ENCODE measurements at places on chromosomes 13 and 19.

GRCh38 chr13:42369071-42369797, 97.3 kb downstream of the AKAP11 start:
- DNase-seq, result no peak

DNA sequence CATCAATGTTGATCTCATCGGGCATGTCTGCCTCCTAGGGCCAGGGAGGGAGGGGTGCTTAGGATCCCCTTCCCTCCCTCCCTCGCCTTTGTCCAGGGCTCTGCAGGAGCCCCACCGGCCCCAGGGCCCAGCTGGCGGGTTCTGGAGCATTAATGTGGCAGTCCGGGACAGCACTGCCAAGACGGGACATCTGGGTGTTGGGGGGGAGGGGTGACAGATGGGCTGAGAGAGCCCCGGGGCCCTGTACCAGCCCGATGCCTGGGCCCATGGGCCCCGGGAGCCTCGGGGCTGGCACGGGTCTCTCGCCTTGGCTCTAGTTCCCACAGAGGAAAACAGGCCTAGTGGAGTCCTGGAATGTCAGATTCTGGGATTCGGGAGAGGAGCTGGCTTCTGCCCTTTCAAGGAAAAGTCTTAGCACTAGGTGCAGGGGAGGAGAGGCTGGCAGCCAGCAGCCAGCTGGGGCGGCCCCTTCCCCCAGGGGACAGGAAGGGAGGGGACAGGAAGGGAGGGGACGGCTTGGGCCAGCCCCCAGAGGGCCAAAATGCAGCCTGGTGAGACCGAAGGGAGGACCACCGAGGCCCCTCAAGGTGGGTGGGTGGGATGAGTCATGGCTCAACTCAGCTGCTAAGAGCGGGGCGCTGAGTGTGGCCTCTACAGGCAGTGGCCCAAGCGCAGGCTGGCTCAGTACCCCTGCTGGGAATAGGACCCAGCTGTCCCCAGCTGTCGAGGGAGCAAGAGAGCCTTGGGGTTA, 3.1 kb downstream of the PPP1R14A start:
- DNase-seq, result peak; percentile 79

GRCh38 chr19:49333811-49334288, 1.4 kb upstream of the CD37 start:
- no peak for DNase-seq

DNA sequence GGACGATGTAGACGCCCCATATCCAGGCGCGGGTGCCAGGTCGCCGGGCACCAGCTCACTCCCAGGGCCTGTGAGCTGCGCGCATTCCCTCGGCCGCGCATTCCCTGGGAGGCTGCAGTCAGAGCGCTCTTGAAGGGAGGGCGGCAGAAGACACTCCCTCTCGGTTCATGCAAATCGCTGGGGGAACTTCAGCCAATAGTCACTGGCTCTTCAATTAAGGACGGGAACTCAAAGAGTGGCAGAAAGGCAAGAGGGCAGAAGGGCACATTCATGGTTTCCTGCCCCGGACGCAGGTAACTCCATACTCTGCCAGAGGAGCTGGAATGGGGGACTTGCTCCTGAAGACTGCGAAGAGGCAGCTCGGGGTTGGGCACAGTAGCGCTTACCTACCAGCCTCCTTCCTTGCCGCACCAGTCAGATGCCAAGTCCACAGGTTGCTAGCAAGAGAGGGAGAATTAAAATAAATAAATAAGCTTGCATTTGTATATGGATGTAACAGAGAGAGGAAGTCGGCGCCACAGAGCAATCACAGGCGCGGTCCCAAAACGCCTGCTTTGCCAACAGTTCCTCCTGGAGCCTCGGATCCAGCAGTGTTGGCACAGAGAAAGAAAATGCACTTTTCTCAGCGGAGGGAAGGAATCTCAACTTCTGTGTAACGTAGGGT, 459 bp downstream of the PCDH20 start:
- peak; percentile 93 for DNase-seq

- DNase-seq, result peak; percentile 74
These were observed 3.4 kb downstream of the BBC3 start for GRCh38 chr19:47227352-47228167.

DNA sequence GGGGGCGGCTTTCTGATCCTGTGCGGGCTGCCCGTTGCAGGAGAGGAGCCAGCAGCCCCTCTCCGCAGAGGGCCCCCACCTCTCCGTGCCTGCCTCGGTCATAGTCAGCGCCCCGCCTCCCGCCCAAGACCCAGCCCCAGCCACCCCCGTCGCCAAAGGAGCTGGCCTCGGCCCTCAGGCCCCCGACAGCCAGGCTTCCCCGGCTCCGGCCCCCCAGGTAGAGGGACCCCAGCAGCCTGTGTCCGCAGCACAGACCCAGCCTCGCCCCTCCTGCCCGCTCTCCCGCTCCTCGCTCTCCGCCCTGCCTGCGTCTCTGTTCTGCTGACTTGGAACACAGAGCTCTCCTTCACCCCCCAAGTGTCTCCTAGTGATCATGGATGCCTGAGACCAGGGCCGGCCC, 31.3 kb upstream of the EHD2 start:
- DNase-seq, result no peak

DNA sequence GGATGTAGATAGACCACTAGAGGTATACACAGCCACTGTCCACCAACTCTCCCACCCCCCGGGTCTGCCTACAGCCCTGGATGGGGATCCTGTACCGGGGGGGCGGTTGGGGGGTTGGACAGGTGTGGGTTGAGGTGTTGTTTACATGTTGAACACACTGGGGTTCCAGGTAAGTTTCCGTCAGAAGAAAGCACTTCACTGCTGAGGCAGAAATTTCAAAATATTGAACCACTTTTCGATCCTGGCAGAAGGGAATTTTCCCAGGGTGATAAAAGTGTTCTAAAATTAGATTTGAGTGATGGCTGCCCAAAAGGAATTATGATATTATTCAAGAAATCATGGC, 6.6 kb upstream of the CEACAM16 start:
- DNase-seq, result no peak

DNA sequence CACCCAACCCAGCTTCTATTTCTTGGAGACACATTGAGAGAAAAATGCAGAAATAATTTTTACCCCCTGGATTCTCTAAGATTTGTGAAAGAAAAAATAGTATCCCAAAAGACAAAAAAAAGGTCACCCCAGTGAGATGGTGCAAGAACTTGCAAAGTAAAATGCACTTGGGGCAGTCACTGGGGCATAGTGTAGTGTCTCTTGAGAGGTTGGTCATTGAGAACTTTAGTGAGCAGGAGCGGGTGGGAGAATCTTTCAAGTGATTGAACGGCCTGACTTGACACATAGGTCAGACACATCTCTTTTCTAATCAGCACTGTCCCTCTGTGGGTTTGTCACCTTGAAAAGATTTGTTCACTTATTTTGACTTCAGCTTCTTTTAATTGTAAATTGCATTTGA, 2.4 kb downstream of the ZNF85 start:
- DNase-seq, result no peak

DNA sequence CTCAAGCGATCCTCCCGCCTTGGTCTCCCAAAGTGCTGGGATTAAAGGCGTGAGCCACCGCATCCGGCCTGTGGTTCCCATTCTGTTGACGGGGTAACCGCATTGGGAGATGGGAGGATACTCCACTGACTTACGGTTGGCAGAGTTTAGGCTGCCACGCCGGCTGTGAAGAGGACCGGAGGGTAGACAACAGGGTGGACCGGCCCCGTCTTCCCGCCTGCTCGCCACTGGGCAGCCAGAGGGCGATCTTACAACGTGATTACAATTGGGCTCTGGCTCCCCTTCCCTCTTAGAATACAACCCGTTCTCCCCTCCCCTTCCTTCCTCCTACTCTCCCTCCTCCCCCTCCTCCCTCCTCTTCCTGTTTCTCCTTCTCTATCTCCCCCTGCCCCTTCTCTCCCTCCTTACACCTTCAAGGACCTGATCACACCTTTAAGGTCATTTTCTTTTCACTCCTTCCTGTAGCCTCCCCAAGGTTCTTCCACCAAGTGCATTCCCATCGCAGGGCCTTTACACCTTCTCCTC, 957 bp upstream of the CCDC194 start:
- peak; percentile 95 for DNase-seq

- peak; percentile 88 for DNase-seq
These were observed 42.6 kb downstream of the CRTC1 start for GRCh38 chr19:18725841-18726770.

DNA sequence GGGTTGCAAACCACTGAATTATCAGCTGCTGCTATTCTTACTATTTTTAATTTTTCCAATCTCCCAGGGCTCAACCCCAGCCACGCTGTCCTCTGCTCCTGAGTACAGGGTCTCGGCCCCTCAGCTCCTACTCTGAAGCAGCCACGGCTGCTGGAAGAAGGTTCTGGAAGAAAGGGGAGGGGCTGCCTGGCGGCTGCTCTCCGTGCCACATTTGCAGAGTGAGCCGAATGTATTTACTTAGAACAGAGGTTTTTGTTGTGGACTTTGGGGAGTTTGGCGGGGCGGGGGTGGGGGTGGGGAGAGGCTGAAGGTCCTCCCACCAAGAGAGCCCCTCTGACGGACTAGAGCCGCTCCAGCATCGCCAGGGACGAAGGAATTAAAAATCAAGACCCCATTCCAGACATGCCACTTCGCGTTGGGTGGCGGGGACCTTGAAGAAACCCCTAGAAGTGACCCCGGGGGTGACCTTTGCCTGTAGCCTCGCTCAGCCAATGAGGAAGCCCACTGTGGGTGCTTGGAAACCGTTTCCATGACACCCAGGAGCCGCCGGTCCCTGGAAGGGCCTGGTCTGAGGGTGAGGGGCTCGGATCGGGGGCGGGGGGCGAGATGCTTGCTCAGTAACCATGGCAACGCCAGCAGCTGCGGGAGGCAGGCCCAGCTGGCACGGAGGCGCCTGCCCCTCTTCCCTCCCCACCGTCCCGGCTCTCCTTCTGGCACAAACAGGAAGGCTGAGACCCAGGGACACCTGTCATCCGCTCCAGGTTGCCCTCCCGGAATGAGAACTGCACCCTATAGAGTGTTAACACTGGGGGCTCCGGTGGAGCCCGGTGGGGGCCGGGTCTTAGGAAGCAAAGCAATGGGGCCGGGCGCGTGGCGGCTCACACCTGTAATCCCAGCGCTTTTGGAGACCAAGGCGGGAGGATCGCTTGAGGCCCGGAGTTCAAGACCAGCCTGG, 54.2 kb upstream of the PTPRS start:
- DNase-seq, result no peak

GRCh38 chr19:52941941-52942385, 18.7 kb upstream of the ZNF888 start:
- peak; percentile 51 for DNase-seq

DNA sequence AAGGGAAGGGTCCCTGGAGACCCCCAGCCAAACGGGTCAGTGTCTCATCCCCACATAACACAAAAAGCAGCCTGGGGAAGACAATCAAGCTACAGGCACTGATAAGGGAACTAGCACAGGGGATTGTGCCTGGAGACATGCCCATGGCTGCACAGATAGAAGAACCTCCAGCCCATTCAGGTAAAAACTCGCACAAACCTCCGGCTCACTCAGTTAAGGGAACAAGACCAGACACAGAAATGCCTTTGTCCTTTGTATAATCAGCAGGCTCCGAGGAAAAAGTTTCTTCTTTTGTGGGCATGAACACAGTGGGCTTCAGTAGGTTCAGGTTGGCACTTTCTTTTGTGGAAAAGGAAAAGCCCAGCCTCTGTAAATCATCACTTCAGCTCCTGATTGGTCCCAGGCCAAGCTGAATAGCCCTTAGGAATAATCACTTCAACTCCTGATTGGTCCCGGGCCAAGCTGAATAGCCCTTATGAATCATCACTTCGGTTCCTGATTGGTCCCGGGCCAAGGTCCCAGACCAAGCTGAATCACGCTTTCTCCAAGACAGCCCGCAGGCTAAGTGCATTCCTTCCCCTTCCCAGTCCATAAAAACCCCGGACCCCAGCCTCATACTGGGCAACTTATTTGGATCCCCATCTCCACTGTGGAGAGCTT, 5.0 kb upstream of the ZNF230 start:
- no peak for DNase-seq

DNA sequence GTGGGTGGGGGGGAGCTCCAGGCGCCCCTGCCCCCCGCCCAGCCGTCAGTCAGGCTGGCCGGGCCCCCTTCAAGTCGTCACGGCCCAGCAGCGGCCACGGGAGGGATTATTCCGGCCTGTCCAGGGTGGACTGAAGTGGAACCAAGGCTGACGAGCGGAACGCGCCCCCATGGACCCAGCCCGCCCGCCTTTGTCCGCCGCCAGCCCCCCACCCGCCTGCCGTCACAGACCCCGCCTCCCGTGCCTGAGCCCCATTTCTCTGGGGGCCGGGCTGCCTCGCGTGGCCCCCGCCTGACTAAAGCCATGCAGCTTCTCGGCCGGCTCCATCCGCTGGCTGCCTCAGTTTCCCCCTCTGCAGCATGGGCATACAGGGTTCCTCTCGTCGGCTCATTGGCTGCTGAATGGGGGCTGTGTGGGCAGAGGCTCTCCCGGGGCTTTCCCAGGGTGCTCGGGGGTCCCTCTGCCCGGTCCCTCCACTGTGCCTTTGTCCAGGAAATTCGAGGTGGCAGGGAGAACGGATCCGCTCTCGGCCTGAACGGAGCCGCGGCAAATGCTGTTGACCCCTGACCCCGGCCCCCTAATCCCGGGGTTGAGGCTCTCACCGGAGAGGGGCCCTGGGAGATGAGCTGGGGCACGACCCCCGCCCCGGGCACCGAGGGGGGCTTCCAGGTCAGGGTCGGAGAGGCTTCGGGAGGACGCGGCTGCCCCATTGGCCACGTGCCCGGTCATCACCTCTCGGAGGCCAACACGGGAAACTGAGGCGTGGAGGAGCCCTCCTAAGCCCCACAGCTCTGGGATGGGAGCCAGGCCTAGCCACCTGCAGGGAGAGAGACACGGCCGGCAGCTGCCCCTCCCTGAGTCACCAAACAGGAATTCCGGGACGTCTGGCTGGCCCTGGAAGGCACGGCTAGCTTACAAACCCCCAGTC, 27.4 kb downstream of the EFNA2 start:
- no peak for DNase-seq

DNA sequence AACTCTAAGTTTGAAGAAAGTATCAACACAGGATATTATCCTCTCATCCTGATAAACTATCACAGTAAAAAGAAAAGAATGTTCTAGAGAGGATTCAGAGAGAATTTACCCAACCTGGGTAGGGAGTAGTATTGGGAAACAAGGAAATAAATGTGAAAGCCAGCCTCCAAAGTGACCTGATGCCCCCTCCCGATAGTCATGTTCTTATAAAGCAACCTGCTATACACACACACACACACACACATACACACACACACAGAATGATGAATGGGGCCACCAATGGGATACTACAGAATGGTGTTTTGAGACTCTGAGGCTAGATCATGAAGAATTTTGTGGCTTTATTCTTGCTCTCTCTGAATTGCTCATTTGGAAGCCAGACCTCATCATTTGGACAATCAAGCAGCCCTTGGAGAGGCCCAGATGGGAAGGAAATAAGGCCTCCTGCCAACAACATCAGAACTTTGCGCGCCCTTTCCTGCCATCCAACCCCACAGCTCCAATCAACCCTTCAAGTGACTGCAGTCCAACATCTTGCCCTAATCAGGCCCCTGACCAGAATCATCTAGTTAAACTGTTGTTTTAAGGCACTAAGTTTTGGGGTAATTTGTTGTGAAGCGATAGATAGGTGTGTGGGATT, 807.9 kb upstream of the ARGLU1 start:
- no peak for DNase-seq

DNA sequence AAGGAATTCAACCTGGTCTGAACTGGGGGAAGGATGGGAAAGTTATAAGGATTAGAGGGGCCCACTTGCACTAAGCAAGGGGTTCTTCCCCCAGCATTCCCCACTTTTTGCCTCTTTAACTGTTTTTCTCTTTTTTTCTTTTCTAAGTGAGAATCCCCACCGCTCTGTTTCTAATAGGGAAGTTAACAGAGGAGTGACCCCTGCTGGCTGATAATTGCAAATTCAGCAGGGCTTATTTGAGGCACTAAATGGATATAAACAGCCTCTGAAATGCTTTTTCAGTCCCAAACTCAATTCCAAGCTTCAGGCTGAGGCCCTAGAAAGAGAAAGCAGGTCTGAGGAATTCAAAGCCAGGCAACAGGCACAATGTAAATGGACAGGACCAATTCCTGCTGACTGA, 38.2 kb upstream of the CEACAM21 start:
- DNase-seq, result peak; percentile 26

Measured in NCI-H82 (cell line).